ENCODE measurements at places on chromosomes 2 and 18. TPM values are rescaled to one million over a fixed set of nuclear protein-coding genes. Genes with fewer than 3 reads are reported as not detected.

DNA sequence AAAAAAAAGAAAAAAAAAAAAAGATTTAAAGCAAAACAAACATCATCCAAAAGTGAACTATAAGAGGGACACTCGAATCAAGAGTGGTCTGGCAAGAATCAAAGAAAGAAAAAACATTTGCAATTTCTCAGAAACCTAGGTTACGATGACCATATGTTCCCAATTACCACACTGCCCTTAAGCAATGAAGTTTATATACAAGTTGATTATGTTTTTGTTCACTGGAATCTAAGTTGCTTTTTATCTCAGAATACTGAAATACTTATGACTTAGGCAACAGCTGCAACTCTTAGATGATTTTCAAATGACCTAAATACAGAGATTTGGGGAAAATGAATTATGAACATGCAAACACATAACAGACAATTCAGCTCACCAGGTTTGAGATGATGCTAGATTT, 597.1 kb upstream of the CHAC2 start:
- DNase-seq: no peak

- DNase-seq: no peak
Measured at GRCh38 chr2:24791452-24791851, 1.7 kb downstream of the PTRHD1 start.

DNA sequence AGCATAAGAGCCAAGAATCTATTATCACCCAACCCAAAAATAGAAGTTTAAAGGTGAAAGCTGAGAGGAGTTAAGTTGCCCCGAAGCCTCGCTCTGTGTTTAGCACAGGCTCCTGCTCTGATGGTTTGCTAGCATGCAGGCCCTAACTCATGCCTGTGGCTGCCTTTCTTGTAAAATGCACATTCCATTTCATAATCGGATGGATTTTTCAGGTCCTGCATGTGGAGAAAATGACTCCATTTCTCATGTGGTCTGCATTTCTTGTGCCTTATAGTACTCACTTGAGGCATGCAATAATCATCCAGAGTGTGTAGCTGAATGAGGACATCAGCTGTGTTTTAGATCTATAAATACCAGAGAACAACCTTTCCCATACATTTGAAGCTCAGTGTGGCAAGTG, 381.8 kb downstream of the CPS1 start:
- DNase-seq: no peak

GRCh38 chr2:226909836-226910235, 74.0 kb downstream of the RHBDD1 start:
- no peak for DNase-seq

- DNase-seq: no peak
Measured at GRCh38 chr2:170586571-170587095, 128.5 kb upstream of the SP5 start.

KANSL1L gene
- polyA plus RNA-seq: 11.6 TPM

PAIP2B gene
- polyA plus RNA-seq: 10.6 TPM

- DNase-seq: no peak
Measured at GRCh38 chr2:94999431-94999883, 26.1 kb upstream of the MAL start.

MC4R gene
- polyA plus RNA-seq: not detected

CIDEA gene
- not detected for polyA plus RNA-seq

DNA sequence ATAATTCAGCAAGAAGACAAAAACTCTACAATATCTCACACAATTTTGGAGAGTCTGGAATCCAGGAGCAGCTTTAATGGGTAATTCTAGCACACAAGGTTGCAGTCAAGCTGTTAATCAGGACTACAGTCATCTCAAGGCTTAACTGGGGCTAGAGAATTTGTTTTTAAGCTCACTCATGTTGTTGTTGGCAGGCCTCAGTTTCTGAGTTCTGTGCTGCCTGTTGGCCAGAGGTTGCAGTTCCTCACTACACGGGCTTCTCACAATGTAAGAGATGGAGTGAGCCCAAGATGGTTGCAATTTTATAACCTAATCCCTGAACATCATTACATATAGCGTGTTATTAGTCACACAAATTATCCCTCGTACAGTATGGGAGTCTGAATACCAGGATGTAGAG, 50.6 kb upstream of the TMEFF2 start:
- DNase-seq: no peak

- no peak for DNase-seq
Measured at GRCh38 chr2:189092936-189093335, 86.6 kb downstream of the COL5A2 start.

GRCh38 chr2:11919953-11920352, 173.5 kb downstream of the LPIN1 start:
- no peak for DNase-seq

- no peak for DNase-seq
Measured at GRCh38 chr2:46506131-46506706, 26.9 kb downstream of the TMEM247 start.

DNA sequence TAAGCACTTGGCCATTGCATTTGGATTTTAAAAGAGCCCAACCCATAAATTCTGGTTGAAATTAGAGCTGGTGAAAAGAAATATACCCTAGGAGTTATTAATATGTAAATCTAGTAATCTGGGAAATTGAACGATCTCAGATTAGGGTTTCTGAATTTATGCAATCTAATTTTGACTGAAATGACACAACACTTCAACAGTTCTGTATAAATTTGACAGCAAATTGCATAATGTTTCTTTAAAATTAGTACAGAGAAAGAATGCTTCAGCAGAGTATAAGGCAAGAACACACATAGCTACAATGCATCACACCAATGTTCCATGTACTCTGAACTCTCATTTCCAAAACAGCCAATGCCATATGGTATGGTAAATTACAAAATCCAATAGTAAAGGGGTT, 201.5 kb upstream of the ITGA4 start:
- DNase-seq: no peak

GRCh38 chr2:38065502-38066135, 10.3 kb downstream of the CYP1B1 start:
- DNase-seq: no peak

RAMP1 gene
- polyA plus RNA-seq: 17.3 TPM

AMER3 gene
- not detected for polyA plus RNA-seq

SEPTIN2 gene
- 187 TPM for polyA plus RNA-seq

RUFY4 gene
- not detected for polyA plus RNA-seq

- DNase-seq: peak; percentile 62
Measured at GRCh38 chr2:102618452-102619413, 620 bp upstream of the SLC9A2 start.

DNA sequence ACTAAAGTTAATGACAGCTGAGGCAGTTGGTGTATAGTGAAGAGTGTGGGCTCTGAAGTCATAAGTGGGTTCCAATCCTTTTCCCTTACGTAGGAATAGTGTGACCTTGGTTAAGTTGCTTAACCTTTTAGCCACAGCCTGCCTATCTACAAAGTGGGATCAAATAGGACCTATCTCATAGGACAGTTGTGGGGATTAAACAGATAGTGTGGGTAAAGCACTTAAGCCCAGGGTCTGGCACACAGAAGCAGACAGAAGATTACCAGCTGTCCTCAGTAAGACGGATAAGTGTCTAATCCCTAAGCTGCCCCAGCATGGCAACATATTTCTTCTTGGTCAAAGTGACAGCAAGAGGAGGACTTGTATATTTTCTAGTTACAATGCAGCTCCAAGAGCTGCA, 28.2 kb downstream of the UBE2F start:
- no peak for DNase-seq

DNA sequence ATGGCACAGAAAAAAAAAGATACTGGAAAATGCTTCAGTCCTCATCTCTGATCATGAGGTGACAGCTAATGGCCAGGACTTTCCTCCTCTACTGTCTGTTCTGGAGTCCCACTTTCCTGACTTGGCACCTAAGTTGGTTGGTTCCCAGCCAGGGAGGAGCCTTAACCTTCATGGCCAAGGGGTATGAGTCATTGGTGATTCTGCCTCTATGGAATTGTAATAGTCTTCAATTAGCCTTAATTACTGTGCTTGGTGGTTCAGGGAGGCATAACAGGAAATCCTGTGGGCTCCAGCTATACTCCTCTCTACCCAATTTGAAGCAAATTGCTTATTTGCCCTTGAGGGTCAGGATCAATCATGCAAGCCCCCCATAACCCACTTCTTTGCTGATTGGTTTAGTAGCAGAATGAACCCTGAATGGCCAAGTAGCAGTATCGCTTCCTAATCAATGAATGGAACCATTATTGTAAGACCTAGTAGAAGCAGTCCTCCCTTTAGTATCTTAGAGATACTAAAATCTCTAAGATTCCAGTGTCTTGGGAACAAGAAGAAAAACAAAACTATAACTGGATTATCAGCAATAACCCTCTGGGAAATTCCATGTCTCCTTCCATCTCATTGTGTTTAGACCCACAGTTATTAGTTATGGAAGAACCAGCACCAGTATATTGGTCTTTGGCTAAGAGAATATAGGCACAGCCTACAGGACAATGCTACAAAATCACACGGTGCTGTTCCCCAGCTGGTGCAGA, 109.0 kb downstream of the COL6A3 start:
- DNase-seq: no peak

- no peak for DNase-seq
Measured at GRCh38 chr18:6682437-6683111, 46.9 kb upstream of the ARHGAP28 start.

Data from kidney (tissue), 22 donors.